ENCODE measurements at places on chromosomes 2 and 18. TPM values are rescaled to one million over a fixed set of nuclear protein-coding genes. Genes with fewer than 3 reads are reported as not detected.

The SERPINB10 gene
- total RNA-seq: not detected

The PROM2 gene
- 3.5 TPM for total RNA-seq

DNA sequence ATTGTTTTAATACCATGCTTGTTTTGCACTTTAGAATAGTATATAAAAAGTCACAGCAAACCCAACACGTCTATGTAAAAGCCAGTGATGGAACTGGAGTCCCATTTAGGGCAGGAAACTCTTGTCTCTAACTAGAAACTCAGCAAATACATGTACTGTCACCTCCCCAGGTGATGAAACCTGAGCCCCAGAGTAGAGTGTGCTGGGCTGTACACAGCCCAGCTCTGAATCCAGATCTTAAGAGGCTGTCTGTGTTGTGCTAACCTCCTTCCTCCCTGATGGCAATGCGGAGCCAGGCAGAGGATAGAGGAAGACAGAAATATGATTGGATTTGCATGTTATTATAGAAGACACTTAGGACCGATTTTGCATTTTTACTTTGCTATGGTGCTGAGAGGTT is 317.5 kb upstream of the TRIB2 start:
- no peak for DNase-seq

GRCh38 chr2:55159037-55159651 is 72.9 kb downstream of the CLHC1 start:
- no peak for DNase-seq

DNA sequence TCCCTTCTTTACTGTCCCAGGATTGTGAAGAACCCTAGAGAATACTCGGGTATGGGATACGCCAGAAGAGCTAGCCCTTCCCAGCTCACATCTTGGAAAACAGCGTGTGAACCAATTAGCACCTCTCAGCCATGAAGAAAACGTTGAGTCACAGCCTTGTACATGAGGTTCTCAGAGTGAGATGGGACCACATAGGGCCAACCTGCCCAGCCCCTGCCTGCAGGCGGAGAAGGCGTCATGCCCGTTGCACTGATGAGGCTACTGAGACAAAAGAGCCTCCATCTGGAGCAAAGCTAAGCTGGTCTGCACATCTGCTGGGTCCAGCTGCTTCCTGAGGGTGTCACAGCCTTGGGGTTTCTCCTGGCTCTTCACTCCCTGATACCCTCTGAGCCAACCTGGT is 92.2 kb downstream of the LBH start:
- DNase-seq: no peak

GRCh38 chr2:171323971-171324528 is 109.7 kb downstream of the METTL8 start:
- no peak for DNase-seq

GRCh38 chr2:215660687-215661086 is 224.8 kb upstream of the FN1 start:
- DNase-seq: no peak

GRCh38 chr18:75114231-75114764 is 94.6 kb downstream of the PTGR3 start:
- DNase-seq: no peak

DNA sequence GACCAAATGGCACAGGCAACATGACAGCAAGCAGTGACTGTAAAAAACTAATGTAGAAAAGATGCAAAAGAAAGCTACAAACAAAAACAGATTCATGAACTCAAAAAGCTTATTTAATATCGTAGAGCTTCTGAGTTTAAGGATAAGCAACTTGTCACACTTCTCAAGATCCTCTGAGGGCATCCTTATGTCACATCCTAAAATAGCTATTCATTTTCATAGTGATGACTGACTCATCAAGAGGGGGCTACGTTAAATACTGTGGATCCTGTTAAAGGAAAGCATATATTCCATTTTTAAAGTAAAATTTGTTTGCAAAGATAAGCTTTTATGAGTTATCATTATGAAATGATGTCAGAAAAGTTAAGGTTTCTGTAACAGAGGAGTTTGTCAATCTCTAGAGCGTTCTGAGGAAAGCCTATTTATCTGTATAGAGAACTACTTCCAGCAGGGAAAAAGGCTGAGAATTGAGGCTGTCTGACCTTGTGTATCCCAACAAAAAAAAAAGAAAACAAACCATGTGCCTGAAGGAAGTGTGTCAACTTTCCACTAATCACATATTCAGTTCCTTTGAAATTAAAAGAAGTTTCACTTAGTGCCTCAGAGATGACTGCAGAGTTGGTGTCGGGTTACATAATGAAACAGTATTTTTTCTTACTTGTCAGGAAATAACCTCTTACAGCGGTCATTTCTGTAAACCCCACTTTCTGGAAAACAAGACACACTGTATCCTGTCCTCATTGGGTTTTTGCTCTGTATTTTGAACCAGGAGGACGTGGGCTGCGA is 115.5 kb downstream of the ESCO1 start:
- no peak for DNase-seq

- no peak for DNase-seq
Observed at GRCh38 chr2:70310899-70311298, 9.0 kb upstream of the FAM136A start.
